ENCODE measurements at places on chromosomes 7 and 10.

GRCh38 chr10:130960531-130960930 is 351.0 kb downstream of the TCERG1L start:
- DNase-seq: no peak

GRCh38 chr7:2143450-2143849 is 89.3 kb downstream of the MAD1L1 start:
- DNase-seq: no peak

- DNase-seq: no peak
Observed at GRCh38 chr7:92695308-92696261, 105.4 kb upstream of the FAM133B start.

DNA sequence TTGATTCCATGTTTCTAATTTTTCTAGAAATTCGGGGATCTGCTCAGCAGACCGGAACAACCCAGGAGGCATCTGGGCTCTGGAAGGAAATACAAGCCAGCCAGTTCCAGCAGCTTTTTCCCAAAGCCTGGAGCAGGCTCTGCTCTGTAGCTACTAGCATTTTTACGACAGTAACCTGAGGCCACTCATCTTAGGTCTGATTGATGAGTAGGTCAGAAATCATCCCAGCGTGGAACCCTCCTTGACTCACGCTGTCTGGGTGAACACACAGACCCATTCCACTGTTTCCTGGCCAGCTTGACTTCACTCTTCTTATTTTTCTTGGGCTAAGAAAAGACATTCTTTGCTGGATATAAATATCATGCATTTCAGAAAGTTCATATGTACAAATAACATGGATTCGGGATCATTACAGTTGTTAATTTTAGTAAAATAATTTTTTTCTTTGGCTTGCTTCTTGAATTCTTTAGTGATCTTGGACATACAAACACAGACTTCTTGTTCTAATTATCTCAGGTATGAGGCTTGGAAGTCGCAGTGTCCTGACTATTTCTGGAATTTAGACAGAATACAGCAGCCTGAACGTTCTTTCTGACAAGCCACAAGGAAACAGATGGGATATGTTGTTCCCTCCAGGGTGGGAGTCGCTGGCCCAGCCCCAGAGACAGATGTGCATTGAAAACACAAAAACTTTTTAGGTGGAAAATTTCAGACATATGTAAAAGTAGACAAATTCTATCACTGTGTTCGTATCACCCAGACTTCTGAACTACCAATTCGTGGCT is 54.6 kb upstream of the PITRM1 start:
- DNase-seq: no peak

DNA sequence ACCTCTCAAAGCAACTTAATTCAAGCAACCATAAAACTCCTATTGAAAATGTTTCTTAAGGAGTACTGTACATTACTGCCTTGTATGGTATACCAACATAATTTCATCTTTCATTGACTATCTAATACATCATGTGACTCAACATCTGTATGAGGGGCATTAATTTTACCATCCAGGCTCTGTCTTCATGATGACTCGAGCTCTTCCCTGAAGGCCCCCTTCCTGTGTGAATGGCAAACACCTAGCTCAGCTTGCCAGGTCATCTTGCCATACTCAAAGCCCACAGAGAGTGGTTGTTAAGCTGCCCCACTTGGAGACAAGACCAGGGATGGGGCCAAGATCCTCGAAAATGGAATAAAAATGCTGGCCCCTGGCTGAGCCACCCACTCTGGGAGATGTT is 82.4 kb downstream of the SGMS1 start:
- no peak for DNase-seq

DNA sequence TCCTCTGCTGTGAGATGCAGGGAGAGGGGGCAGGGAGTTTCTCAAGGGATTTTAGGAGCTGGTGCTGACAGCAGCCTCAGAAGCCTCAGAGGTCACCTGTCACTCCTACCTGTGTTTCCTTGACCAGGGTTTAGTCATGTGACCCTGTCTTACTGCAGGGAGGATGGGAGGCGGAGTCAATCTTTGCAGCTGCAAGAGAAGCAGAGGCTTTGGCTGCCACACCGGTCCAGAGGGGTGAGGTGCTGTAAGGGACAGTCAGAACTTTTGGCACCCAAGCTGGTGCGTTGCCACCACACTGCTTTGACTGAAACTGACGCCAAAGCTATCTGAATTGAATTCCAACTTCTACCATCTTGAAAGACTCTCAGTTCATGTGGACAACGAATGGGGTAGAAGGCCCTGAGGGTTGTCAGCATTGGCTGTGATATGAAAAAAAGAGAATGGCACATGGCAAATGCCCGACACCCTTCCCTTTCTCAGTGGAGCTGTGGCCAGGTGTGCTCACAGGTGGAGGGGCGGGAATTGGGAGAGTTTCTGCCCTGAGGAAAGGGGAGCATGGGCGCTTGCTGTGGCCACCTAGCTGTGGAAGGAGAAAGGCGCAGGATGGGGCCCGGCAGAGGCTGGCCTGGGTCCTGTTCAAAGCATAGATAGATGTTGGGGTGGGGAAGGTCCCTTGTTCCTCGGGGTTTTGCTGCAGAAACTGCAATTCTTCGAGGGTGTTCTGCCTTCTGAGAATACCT is 69.3 kb downstream of the ARHGAP22 start:
- DNase-seq: no peak

GRCh38 chr10:62887642-62888041 is 71.5 kb upstream of the EGR2 start:
- DNase-seq: no peak

- DNase-seq: no peak
Observed at GRCh38 chr7:50649259-50649885, 84.2 kb upstream of the DDC start.

- no peak for DNase-seq
Observed at GRCh38 chr10:92187101-92187500, 103.8 kb downstream of the CPEB3 start.

DNA sequence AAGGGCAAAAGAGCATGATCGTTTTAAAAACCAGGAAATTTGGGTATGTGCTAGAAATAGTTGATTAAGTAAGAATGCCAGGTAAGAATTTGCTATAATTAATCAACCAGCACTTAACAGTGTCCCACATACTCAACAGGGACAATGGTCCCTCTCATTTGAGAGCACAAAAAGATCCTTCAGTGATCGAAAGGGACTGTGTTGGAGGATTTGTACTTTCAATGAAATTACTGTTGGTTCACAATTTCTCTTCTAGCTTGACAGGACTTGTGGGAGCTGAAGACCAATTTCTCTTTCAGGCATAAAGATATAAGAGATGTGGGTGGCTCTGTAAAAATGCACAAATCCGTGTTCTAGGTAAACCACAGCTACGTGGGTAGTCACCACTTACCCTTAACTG is 12.5 kb upstream of the PLEKHS1 start:
- no peak for DNase-seq

DNA sequence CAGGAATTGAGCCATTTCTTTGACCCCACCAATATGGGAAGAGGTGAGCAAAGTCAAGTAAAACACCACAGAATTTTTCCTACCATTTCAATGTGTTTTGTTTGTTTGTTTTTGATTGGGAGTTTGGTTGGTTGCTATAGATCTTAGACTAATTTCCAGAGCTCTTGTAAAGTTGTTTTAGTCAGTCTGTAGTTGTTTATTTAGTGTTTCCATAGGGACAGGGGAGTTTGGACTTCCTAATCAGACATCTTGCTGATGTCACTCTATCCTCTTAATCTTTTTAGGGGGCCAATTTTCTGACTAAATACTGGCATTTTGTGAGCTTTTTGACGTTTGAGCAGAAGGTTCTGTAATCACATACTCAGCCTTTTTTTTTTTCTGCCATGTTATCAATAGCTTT is 266.9 kb downstream of the ABCA13 start:
- no peak for DNase-seq

DNA sequence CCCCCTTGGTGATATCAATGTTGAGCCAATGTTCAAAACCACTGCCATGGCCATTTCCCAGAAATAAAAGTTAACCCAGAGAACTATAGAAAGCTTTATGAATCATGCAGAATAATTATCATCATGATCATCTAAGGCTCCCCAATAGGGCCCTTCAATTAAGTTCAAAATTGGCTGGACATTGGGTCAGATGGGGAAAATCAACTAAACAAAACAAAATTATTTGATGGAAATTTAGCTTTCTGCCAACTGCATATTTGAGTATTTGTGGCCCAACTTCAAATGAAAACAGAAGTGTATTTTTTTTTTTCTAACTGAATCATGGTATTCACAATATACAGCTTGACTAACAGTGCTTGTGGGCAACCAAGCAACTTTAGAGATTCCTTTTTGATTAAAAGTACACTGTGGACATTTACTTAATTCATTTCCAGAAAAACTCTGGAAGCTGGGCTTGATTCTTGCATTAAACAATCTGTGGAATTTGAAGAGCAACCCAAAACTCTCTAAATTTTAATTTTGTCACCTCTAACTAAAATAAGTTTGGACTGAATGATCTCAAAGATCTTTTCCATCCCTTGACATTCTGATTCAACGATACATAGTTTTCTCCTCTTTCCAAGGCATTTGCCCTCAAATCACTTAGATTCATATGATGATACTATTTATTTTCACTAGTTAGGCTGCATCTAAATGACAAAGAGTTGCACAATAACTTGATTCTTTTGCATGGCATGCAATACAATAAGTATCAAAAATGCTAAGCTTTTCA is 203.2 kb downstream of the AHR start:
- no peak for DNase-seq

- no peak for DNase-seq
Observed at GRCh38 chr10:47043928-47044538, 132.8 kb downstream of the PTPN20 start.

DNA sequence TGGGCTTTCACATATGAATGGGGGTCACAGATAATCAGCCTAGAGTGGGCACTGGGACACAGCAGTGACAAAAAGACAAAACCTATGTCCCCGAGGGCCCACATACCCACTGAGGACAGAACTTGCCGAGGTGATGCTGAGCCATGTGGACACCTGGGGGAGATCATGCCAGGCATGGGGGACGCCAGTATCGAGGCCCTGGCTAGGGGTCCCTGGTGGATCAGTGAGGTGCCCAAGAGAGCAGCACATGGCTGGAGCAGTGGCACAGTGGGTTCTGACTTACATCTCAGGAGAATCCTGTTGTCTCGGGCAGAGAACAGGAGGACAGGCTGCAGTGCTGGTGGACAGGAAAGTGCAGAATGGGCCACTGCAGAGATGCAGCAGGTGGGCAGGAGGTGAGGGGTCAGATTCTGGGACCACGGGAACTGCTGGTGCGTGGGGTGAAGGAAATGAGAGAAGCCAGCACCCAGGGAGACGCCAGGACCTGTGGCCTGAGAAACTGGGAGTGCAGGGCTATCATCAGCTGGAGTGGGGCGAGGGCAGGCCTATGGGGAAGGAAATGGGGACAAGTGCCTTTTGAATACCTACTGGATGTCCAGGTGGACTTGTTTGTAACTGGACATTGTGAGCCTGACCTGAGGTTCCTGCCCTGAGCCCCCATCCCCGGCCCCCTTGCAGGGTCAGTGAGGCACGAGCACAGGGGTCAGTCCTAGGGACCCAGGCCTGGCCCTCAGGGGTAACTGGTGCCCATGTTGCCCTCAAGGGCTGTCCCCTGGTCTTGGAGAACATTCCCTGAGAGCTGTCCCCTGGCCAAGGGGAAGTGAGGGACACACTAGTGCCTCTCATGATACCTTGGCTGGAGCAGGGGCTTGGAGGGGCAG is 91.2 kb upstream of the RET start:
- no peak for DNase-seq

DNA sequence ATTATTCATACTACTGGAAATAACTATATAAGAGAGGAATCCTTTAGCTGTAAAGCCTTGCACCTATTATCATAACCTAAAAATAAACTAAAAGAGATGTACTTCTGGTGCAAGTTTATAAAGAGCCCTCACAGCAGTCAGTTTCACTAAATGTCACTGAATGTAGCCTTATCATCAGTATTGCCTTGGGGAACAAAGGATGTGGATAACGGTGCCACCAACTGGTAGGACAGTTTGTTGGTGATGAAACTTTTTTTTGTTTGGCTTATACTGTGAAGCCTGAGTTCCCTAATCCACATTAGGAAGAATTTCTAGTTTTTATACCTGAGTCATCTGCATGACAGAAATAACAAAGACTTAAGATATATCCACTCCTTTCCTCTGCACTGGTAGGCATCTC is 117.9 kb upstream of the COL1A2 start:
- DNase-seq: no peak

DNA sequence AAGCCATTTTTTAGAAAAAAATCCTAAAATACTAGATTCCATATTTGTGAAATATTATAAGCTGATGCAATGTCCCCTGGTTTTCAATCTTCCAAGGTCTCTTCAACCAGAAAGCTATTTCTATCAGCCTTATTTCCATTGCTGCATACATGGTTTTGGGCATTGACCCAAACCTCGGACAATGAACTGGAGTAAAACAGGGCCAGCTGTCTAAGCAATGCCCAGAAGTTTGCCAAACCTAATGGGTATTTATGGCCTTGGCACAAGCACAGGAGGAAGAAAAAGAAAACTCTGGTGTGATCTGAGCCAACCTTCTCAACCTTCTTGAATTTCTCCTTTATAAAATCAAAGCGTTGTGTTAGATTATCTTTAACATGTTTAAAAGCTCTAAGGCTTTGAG is 402.3 kb downstream of the DNAJB9 start:
- DNase-seq: no peak

DNA sequence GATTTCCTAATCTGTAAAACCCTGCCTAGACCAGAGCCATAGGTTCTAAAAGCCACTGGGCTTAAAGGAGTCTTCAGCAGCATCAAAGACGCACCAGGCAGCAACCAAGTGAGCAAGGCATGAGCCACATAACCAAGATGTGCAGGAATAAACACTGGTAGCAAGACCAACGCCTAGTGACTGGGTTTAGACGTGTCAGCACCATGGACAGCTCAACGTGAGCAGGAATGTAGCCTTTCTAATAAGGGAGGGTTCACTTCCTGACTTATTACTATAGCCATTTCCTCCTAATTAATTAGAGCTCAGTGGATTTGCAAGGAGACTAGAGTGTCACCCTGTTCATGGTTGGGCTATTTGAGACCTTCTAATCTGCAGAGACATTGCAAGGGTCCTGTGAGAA is 223.7 kb downstream of the LHFPL3 start:
- no peak for DNase-seq

DNA sequence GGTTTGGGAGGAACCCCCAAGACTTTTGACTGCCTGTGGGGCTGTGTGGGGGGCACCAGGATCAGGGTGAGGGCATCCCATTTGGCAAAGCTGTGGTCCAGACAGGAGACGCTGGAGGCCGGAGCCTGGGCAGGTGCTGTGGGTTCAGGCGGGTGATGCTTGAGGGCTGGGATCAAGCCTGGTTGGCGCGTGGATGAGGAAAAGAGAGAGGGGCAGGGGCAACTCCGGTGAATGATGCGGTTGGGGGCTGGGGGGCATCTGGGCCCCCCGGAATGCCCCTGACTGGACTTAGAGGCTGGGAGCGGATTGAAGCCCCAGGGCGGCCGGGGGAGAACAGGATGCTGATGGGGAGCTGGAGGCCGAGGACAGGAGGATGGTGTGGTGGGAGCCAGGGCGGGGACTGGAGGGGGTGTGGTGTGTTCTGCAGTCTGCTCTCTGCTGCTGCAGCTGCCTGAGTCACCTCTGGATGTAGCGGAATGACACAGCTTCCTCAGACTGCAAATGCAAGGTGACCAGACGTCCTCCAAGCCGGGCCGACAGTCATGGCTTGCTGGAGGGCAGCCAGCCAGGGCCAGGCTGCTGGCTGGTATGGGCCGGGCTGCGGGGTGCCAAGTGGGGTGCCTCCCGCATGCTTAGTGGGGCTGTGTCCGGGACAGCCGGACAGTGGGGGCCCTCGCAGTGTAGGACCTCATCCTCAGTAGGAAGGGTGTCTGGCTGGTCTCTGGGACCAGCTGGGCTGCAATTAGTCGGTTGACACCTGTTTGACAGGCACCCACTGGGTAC is 3.2 kb downstream of the MAFK start:
- DNase-seq: no peak

All from stimulated activated CD8-positive, alpha-beta memory T cell treated with anti-CD3 and anti-CD28 coated beads, Interleukin-4, amount 100 ng/mL, for 1 hour (primary cell).